NCI-H526 treated with DMSO at 0.1 percent for 48 hours (cell line): ENCODE measurements at places on chromosomes 5 and 9.

DNA sequence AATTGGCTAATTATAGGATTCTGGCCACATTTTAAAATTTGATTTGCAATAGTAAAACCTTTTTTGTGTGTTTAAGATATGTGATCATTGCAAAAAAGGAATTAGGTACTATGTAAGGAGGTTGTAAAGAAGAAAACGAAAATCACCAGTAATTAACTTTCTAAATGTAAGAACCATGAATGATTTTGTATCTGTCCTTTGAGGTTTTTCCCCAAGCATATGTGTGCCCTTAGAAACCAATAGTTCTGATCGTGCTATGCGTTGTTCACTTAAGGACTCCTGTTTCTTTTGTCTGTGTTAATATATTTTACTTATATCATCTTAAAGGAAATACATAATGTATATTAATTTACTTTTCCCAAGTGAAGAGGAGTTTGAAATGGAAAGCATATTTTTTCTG is 410.2 kb downstream of the PSAT1 start:
- DNase-seq: no peak

- DNase-seq: no peak
Measured at GRCh38 chr5:139131465-139131864, 66.7 kb downstream of the SIL1 start.

GRCh38 chr5:159910843-159911229 is 5.4 kb upstream of the ADRA1B start:
- no peak for DNase-seq

DNA sequence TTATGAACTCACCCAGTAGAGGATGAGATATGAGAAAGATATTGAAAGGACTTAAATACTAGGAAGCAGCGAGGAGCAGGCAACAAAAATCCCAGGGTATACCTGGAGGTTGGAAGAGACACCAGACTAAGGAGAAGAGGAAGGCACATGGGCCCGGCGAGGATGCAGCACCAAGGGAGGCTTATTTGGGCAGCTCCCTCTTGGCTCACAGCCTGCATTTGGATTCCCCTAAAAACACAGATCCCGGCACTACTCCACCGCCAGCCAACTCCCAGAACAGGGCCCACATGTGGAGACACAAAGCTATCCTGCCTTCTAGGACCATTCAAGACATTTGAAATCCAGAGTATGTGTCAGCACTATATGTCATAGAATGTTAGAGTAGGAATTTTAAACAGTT is 199.8 kb upstream of the FBXL7 start:
- no peak for DNase-seq

- no peak for DNase-seq
Measured at GRCh38 chr5:11617080-11617479, 287.2 kb downstream of the CTNND2 start.

DNA sequence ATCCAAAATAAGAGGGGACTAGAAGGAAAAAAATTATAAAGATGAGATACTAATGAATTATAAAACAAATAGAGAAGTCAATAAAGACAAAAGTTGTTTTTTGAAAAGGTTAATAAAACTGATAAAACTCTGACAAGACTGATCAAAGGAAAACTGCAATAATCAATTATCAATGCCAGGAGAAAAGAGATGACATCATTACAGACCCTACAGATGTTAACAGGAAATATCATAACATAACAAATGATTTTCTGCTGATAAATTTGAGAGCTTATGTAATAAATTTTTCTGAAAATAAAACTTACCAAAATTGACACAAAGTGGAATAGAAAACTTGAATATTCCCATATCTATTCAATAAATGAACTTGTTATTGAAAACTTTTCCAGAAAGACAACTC is 34.3 kb upstream of the CEP72 start:
- no peak for DNase-seq

- no peak for DNase-seq
Measured at GRCh38 chr5:180373454-180373853, 20.3 kb upstream of the GFPT2 start.

DNA sequence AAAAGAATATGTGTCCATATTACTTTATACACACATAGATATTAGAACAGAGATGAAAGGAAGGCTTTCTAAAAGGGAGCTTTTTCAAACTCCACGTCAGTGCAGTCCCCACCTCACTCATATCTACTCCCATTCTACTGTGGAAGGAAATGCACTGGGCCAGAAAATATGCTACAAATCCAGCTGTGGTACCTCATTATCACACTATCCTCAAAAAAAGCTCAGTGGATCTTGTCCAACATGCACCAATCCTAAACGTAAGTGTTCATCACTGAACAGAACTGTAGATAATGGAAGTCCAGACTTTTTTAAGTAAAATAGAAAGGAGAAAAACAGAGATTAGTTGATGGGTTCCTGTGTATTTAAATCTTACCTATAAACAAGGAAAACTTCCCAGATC is 27.9 kb downstream of the TRPM6 start:
- no peak for DNase-seq

GRCh38 chr9:87708546-87708945 is 17.4 kb upstream of the CTSL start:
- DNase-seq: no peak

GRCh38 chr9:137029058-137029936 is 1.3 kb upstream of the ABCA2 start:
- no peak for DNase-seq

DNA sequence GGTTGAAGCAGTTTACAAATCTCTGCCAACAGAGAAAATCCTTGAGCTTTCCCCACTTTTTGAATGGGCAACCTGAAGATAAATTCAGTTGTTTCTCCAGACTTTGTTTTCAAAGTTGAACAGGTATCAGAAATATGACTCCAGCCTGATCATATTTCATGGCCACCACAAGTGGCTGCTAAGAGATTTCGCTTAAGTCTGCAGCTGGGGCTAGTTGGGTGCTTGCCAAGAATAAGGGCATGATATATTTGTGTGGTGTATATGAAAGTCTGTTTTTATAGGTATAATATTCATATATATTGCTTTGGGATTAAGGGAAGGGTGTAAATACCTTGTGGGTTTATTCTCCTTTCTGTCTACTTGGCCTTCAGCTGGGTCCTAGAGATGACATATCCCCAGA is 168.4 kb upstream of the GDNF start:
- DNase-seq: no peak

DNA sequence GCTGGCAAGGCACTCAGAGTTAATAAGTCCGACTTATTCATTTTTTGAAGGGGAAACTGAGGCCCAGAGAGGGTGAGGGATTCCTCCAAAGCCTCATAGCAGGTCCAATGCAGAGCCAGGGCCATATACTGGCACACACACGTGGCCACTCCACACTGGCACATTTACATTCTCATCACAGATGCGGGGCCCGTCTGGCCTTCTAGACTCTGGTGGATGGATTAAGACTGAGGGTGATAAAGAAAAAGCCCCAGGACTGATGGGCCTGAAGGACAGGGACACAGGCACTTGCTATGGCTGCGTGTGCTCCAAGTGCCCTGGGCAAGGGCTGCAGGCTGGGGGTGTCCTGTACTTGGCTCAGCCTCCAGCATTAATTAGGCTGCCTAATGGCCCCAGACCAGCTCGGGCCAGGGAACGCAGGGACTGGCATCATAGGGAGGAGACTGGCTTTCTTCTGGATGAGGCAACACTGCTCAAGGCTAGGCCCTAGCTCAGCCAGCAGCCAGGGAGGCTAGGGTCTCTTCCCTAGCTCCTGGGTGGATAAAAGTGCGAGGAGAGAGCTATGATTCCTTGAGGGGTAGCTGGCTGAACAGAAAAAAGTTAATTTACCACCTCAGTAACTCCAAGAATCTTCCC is 28.5 kb upstream of the CSF1R start:
- no peak for DNase-seq

DNA sequence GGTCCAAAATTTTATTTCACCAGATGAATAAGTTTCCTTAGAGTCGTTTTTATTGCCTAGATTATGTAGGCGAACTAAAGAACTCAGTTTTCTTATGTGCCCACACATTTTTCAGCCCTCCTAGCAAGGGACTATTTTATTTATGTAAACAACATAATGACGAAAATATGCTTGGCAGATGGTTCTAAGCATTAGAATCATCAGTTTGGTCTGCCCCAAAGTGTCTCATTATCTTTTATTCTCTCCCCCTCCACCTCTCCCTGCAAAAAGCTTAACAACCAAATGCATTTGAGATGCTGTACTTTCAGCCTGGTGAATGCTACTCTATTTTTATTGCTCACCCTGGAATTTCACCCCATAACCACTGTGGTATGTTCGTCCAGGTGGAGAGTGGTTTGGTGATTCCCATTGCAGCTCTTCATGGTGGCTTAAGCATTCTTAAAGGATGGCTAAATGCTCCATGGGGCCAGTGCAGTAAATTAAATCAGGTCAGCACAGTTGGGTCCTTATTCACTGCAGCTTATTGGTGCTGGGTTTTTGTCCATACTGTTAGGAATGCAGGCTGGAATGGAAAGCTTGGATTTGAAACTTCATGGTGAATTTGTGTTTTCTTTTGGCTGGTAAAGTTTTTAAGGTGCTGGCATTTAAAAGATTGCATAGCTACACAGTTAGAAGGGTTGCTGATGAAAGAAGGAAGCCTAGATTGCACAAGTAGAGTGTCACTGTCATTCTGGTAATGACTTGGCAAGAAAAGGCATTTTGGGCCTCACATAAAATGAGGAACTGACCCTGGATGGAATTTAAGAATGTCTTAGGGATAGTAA is 39.2 kb downstream of the TLE4 start:
- DNase-seq: no peak

- DNase-seq: no peak
Measured at GRCh38 chr5:66718374-66719002, 122.3 kb downstream of the MAST4 start.

GRCh38 chr5:157085930-157086329 is 22.9 kb downstream of the HAVCR2 start:
- DNase-seq: no peak

GRCh38 chr5:17046320-17046719 is 110.2 kb upstream of the MYO10 start:
- DNase-seq: no peak

GRCh38 chr9:16139774-16140173 is 586.9 kb downstream of the CCDC171 start:
- DNase-seq: no peak
